ENCODE measurements at places on chromosomes 3 and 15. TPM values are rescaled to one million over a fixed set of nuclear protein-coding genes. Genes with fewer than 3 reads are reported as not detected.

DNA sequence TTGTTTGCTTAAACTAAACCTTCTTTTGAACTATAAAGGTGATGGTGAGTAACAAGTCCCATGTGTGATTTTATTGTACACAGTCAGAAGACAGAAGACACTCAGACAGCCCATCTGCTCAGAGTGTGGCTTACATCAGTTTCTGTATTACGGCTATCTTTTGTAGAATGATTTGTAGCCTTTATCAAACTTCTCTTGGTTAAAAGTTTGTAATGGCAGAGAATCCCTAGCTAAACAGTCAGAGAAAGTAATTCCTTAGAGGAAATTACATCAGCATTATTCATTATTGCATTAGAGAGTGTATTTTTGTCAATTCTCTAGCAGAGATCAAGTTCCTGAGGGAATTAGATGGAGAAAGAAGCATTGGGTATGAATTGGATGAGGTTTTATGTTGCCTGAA is 500.8 kb downstream of the CNTN4 start:
- no peaks in the 10 kb centered on the region for H3K4me1 ChIP-seq
- no peaks in the 10 kb centered on the region for H3K27me3 ChIP-seq
- H3K27ac ChIP-seq: no peak overlapping the region
- no peak overlapping the region for H3K4me3 ChIP-seq

- no peaks in the 10 kb centered on the region for H3K27me3 ChIP-seq
- no peak overlapping the region for H3K4me3 ChIP-seq
- no peaks in the 10 kb centered on the region for H3K4me1 ChIP-seq
- no peak overlapping the region for H3K27ac ChIP-seq
- H3K36me3 ChIP-seq: no peaks in the 10 kb centered on the region
- DNase-seq: no peak
Measured at GRCh38 chr3:121075191-121075590, 167.2 kb downstream of the STXBP5L start.

DNA sequence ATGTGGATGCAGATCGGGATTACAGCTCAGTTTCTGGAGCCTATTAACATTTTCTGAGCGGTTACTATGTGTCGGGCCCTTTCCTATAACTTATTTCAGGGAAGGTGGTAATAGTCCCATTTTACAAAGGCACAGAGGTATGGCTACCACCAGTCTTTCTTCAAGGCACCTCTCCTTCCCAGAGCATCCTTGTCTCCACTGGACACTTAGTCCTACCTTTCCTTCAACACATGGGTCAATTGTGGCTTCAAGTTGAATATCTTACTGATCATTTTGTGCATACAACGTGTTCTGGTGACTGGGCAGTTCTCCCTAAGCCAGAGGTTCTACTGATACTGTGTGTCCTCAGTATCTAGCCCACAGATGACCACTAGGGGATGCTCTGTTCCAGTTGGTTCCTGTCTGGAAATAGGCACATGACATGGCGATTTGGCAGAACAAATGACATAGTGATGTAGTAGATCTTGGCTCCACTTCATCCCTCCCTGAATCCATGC is 60.7 kb upstream of the CMTM8 start:
- no peak for DNase-seq
- H3K4me3 ChIP-seq: no peak overlapping the region
- no peaks in the 10 kb centered on the region for H3K4me1 ChIP-seq
- no peak overlapping the region for H3K27ac ChIP-seq

The GOLGA8K gene
- 3.1 TPM for total RNA-seq
